ENCODE measurements at places on chromosomes 4 and X. TPM values are rescaled to one million over a fixed set of nuclear protein-coding genes. Genes with fewer than 3 reads are reported as not detected.

Gene P2RY4
- total RNA-seq, result 0.32 TPM

Gene PASD1
- not detected for total RNA-seq

Gene MID2
- 16.0 TPM for total RNA-seq

Gene STPG2
- total RNA-seq, result 0.26 TPM

Gene MSX1
- total RNA-seq, result not detected

Gene PCYT1B
- not detected for total RNA-seq

Gene PPEF2
- 0.85 TPM for total RNA-seq

Gene CDKL5
- total RNA-seq, result 3.3 TPM

Gene POLN
- total RNA-seq, result 2.6 TPM

Gene GPRASP2
- 1.3 TPM for total RNA-seq

Gene PPARGC1A
- total RNA-seq, result not detected
